G401 (cell line): ENCODE measurements at places on chromosomes 5 and 9.
A peak's percentile ranks its signal among the peaks of the same experiment; 100 is the strongest.

DNA sequence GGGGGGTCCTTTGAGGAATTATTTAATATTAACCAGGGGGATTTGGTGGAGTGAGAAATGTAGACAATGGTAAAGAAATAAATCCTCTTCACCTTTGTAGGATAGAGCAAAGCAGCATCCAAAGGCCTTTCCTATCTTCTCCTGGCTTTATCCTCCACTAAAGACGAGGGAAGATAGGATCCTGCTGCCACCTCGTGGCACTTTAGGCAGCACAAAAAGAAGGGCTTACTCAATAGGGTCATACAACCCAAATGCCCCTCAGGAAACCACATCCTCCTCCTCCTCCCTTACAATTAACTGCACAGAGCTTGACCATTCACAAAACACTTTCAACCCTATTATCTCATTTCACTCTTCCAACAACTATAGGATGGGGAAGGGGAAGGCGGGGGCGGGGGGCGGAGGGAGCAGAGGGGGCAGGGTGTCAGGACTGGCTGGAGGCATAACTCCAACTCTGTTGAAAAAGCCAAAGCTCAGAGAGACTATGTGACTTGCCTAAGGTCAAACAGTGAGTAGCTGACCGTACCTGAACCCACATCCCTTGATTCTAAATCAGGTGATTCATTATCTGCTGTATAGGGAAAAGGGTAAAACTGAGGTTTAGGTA lies 45.4 kb upstream of the MYOT start:
- DNase-seq = peak; percentile 57

GRCh38 chr9:77013206-77013931 lies 6.1 kb upstream of the FOXB2 start:
- no peak for DNase-seq

DNA sequence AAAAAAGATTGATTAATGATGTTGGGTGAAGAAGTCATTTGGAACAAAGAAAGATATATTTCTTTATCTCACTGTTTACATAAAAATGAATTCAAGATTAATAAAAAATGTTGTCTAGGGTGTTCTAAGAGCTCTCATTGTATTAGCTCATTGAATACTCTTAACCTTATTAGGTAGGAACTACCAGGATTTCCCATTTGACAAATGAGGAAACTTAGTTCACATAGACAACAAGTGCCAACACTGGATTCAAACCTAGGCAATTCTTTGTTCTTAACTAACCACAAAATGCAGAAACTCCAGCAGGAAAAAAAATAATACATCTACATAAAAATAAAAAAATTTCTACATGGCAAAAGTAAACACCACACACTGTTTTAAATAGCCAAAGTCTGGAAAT lies 175.8 kb downstream of the RAPGEF6 start:
- no peak for DNase-seq

DNA sequence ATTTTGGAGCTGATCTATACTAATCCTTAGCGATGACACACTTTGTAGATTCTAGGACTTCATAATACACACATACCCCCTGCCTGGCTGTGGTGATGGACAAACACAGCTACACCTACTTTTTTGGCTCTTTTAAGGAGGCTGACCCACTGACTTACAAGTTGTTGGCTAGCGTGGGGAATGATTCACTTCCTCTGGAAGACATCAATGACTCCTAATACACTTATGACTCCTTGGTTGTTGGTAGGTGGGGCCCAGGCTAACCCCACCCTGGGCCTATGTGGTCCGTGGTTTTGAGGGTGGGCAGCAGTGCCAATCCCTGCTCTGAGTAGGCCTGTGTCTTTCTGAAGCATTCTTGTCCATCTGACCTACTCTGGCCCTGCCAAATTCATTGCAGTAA lies 144.4 kb downstream of the SLC12A2 start:
- DNase-seq = no peak

- DNase-seq = no peak
Measured at GRCh38 chr9:106953174-106953573, 90.2 kb downstream of the ZNF462 start.

- DNase-seq = no peak
Measured at GRCh38 chr9:15786616-15787015, 233.8 kb downstream of the CCDC171 start.

- no peak for DNase-seq
Measured at GRCh38 chr5:175790796-175791195, 80.6 kb upstream of the CPLX2 start.

DNA sequence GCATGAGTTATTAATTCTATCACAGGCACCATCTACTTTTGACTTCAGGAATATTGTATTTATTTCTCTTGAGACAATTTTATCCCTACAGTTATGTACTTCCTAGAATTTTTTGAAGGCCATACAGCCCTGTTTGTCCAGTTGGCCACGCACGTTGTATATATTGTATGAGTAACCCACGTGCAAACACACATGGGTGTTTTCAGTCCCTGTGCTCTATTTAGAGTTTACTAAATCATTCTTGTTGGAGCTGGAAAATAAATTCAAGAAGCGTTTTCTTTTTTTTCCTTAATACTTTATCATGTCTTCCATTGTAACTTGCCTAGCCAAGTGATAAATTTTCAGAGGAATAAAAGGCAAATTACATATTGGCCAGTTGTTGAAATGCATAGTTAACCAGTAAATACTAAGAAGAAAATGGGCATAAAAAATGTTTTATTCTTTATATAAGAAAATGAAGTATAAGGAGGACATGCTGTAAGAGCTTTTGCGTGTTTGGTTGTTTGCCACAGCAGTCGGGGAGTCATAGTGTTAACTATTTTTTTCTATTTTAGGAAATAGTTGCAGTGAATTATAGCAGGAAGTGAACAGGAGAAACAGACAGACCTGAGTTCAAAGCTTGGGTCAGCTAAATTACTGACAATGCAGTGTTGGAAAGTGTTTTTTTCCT lies 86.4 kb upstream of the MINAR2 start:
- no peak for DNase-seq
